ENCODE measurements at places on chromosomes 5 and 9.

DNA sequence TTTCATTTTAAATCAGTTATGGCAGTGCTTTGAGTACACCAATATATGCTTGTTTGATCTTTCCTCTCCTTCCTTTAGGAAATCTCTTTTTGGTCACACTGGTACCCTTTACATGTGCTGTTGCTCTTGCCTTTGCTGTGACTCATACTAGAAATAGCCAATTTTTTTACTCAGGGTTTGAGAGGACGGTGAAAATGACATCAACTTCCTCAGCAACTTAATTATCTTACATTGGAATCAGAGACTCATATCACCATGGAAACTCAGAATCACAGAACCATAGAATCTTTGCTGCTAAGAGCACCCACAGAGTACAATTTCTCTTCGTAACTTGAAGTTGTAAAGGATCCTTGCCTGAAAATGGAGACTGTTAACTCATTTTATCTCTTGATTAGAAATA is 13.8 kb upstream of the ZNF300 start:
- DNase-seq, result no peak

DNA sequence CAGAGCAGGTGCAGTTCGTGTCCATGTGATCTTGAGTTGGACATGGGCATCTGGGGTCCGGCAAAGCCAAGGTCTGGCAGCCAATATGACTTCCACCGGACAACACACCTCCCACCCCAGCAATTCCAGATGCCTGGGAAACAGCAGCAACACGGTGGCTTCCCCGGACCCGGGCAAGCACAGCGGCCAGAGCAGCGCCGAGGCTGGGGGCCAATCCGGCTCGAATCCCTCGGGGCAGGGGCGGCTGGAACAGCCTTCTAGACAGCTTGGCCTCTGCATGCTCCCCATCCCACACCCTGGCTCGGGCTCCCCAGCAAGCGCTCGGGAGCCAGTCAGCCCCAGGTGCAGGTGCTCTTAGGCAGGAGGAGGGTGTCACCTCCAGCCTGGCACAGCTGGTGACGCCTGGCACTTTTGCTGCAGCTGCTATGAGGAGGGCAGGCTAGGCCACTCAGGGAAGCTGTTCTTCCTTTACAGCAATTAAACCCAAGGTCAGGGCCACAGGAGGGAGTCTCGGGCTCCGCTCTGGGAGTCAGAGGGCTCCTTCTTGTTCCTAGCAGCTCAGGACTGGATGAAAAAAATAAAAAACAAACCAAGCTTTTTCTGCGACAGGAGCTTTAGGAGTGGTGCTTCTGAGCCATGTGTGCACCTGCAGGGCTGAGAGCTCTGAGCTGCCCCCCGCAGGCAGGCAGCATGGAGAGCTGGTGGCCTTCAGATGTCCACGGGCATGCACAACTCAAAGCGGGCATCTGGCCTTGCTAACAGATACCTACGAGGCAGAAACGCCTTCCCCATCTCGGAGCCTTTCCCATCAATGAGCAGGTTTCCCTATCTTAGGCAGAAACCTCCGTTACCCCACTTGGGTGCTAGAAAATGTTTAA is 28.2 kb downstream of the DBH start:
- no peak for DNase-seq

- DNase-seq, result no peak
Observed at GRCh38 chr5:110478895-110479294, 247.6 kb downstream of the TMEM232 start.

GRCh38 chr5:30039379-30039778 is 1154.1 kb upstream of the CDH6 start:
- DNase-seq, result no peak

DNA sequence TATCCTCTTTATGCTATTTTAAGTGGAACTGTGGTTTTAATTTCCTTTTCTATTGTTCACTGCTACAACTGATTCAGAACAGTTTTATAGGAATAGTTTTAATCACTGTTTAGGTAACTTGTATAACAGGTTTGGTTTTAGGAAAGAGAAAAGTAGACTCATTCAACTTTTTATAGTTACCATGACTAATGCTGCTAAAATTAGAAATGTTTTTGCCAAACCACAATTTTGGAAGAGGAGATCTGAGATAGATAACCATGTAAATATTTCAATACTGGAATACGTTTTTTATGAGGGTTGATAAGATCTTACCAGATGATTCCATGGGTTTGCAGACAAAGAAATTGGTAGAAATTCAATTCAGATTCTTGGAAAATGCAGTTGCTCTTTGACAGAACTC is 404.6 kb upstream of the ARRDC3 start:
- DNase-seq, result no peak

DNA sequence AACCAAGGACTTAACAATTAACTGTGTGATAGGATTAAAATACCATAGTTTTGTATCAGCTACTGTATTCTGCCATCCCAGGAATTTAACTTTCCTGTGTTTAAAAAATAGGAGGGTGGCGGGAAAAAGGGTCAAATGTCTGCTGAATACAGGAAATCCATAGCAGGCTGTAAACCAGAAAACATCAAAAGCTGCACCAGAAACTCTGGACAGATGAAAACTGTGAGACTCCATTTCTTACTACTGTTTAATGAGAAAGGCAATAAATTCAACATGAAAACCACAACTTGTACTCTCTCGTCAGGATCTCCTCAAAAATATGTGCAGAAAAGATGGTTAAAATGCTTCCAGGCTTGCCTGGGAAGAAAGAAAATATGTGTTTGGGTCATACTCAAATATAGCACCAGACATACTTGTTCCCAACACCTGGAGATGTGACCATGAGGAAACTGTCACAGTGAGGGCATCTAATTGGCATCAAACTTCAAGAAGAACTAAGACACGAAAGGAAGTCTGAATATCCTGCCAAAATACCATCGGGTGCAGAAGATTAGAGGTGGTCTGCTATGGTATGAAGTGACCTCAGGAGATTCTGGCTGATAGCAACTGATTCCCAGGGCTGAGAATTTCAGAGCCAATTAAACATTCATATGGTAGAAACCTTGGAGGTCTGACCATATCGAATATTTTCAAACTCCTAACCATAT is 164.7 kb upstream of the TARS1 start:
- no peak for DNase-seq

DNA sequence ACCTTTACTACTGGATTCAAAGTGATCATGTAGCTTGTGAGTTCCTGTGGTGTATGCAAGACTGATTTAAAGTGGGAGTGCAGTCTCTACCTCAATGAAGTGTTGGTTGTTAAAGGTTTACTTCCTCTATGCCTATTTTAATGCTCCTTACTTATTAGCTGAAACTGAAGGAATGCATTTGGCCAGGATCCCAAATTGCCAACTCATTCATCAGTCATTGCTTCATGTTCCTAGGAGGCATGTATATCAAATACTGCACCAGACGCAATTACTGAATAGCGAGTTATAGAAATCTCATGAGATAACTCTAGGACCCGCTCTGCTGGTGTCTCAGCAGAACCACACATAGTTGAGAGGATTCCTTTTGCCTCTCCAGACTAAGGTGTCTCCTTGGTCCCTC is 143.0 kb upstream of the RPS23 start:
- DNase-seq, result no peak

- DNase-seq, result no peak
Observed at GRCh38 chr5:14778792-14779070, 92.8 kb downstream of the ANKH start.

DNA sequence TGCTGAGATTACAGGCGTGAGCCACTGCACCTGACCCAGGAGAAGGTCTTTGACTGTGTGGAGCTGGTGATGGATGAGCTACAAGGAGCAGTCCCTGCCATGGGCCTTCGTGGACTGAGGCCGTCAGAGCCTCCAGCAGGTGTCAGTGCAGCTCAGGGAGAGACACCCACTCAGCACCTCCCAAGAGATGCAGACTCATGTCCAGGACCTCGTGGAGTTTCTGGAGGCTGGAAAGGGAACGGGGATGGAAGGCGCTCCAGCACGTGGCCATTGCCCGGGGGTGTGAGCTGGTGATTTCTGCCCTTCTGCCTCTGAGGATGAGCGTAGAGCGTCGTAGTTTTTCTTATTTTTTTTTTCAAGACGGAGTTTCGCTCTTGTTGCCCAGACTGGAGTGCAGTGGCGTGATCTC is 9.5 kb downstream of the TOR4A start:
- DNase-seq, result no peak

GRCh38 chr9:133490865-133491655 is 12.2 kb upstream of the SLC2A6 start:
- DNase-seq, result no peak

- no peak for DNase-seq
Observed at GRCh38 chr5:5437227-5438172, 15.0 kb downstream of the ICE1 start.

DNA sequence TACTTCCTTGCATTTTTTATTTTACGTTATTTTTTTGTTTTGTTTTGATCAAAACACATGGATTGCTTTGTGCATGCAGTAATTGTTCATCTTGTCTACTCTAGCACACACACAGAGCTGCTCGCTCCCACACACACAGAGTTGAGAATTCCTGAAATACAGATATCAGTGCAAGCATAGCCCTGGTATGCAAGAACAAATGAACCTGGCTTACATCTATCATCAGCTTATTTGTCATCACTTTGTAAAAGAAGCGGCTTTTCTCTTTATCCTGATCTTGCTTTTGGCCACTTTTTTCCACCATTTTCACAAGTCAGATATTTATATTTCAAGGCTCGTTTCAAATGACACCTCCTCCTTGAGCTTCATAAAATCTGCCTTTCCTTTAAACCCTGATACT is 1435.7 kb downstream of the MAT2B start:
- no peak for DNase-seq

GRCh38 chr9:93181672-93182435 is 2.1 kb upstream of the WNK2 start:
- DNase-seq, result no peak

- no peak for DNase-seq
Observed at GRCh38 chr5:102077920-102078319, 218.2 kb downstream of the SLCO4C1 start.

DNA sequence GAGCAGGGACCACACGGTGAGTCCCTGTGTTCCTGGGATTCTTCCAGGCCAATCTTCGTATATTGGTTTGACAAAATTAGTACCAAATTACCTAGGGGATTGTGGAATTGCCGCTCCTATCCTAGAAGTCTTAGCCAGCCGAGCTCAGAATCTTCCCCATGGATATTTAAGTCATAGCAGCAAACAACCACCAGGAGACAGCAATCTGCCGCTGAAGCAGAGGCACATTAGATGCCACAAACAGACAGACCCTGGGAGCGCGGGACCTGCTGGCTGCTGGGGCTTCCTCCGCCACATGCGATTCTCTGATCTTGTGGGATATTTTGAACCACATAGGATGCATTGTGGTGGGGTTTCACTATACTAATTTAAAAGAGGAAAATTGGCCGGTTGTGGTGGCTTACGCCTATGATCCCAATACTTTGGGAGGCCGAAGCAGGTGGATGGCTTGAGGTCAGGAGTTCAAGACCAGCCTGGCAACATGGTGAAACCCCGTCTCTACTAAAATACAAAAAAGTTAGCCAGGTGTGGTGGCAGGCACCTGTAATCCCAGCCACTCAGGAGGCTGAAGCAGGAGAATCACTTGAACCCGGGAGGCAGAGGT is 31.7 kb upstream of the ZBTB43 start:
- DNase-seq, result no peak
